ENCODE measurements at places on chromosomes 6 and 20.

GRCh38 chr6:123925842-123926399, 122.3 kb downstream of the NKAIN2 start:
- DNase-seq, result no peak
- no peaks in the 10 kb centered on the region for H3K36me3 ChIP-seq
- no peak overlapping the region for H3K4me3 ChIP-seq
- H3K4me1 ChIP-seq, result no peaks in the 10 kb centered on the region
- no peaks in the 10 kb centered on the region for H3K27me3 ChIP-seq

DNA sequence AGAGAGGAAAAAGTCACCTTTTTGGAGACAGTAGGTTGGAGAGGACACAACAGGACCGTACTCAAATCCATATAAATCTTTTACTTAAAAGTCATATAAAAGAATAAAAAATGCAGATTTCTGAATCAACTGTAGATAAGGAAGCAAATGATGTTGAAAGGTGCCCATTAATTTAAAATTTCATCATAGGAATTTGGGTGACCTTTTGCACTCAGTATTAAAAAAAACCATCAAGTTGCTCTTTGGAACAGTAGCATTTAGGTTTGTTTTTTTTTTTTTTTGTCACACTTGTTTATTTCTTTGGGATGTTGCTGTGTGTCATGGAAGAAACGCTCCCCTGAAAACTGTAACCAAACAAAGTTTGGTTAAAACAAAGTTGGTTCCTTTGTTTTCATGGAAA, 20.9 kb upstream of the LRRN4 start:
- no peaks in the 10 kb centered on the region for H3K36me3 ChIP-seq
- peaks cover 16% of the 10 kb centered on the region for H3K27me3 ChIP-seq
- no peak for DNase-seq
- H3K27ac ChIP-seq, result no peak overlapping the region
- H3K4me1 ChIP-seq, result peaks cover 5% of the 10 kb centered on the region

DNA sequence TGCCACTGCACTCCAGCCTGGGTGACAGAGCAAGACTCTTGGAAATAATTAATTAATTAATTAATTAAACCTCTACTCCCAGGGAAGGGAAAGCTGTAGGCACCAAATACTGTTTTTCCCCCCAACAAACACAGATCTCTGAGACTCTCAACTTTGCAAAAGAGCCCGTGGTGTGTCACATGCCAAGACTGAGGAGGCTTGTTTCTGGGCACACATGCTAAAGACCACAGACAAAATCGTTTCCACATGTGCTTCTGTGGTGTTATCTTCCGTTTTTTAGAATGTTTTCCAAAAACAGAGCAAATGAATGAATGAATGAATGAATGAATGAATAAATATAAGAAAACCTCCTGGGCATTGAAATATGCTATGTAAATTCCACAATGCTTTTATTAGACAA, 55.6 kb upstream of the ATXN1 start:
- DNase-seq, result no peak
- peaks cover 2% of the 10 kb centered on the region for H3K36me3 ChIP-seq
- H3K4me1 ChIP-seq, result no peaks in the 10 kb centered on the region

DNA sequence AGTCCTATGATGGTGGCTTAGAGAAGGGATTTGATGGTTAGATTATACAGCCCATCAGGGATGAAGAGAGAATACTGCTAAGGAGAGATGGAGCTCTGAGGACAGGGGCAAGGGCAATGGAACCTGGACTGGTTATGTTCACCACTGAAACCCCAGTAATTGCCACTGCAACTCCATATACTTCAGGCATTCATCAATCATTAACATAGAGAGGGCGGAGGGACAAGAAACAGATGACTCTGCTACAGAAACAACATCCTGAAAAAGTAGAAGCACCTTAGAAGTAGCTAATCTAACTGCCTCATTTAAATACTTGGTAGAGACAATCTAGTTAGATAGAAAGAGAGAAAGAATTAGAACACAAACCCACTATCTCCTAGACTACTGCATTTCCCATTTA, 89.8 kb downstream of the MDN1 start:
- no peak overlapping the region for H3K4me3 ChIP-seq
- no peak overlapping the region for H3K27ac ChIP-seq
- no peaks in the 10 kb centered on the region for H3K4me1 ChIP-seq
- peaks cover 58% of the 10 kb centered on the region for H3K36me3 ChIP-seq

GRCh38 chr6:89485320-89485719, 52.4 kb downstream of the ANKRD6 start:
- no peak for DNase-seq
- no peak overlapping the region for H3K4me3 ChIP-seq
- no peaks in the 10 kb centered on the region for H3K36me3 ChIP-seq
- H3K4me1 ChIP-seq, result no peaks in the 10 kb centered on the region
- H3K27me3 ChIP-seq, result peaks cover 7% of the 10 kb centered on the region

- no peaks in the 10 kb centered on the region for H3K36me3 ChIP-seq
- no peak for DNase-seq
- peaks cover 29% of the 10 kb centered on the region for H3K27me3 ChIP-seq
- H3K4me3 ChIP-seq, result no peak overlapping the region
- H3K27ac ChIP-seq, result no peak overlapping the region
Measured at GRCh38 chr6:1063671-1064355, 248.1 kb upstream of the FOXQ1 start.

GRCh38 chr6:53822401-53823125, 27.8 kb downstream of the LRRC1 start:
- no peak overlapping the region for H3K4me3 ChIP-seq
- H3K27ac ChIP-seq, result no peak overlapping the region
- DNase-seq, result no peak
- no peaks in the 10 kb centered on the region for H3K27me3 ChIP-seq
- no peaks in the 10 kb centered on the region for H3K4me1 ChIP-seq

DNA sequence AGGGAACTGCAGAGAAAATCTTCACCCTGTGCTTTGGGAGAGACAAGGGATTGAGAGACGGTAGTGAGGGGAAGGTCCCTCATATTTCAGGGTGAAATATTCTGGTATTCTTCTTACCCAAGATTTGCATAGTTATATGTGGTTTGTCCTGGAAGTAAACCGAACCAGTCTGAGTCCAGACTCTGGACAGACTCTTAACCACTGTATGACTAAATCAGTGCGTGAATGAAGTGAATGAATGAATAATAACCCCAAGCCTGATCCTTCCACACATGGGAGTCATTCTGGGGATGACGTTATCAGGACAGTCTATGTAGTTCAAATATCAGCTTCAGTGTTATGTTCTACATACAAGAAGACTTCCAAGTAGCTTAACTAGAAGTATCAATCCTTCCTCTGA, 690.7 kb downstream of the KIF16B start:
- no peak for DNase-seq
- no peak overlapping the region for H3K27ac ChIP-seq
- no peaks in the 10 kb centered on the region for H3K36me3 ChIP-seq
- no peak overlapping the region for H3K4me3 ChIP-seq
- no peaks in the 10 kb centered on the region for H3K27me3 ChIP-seq

DNA sequence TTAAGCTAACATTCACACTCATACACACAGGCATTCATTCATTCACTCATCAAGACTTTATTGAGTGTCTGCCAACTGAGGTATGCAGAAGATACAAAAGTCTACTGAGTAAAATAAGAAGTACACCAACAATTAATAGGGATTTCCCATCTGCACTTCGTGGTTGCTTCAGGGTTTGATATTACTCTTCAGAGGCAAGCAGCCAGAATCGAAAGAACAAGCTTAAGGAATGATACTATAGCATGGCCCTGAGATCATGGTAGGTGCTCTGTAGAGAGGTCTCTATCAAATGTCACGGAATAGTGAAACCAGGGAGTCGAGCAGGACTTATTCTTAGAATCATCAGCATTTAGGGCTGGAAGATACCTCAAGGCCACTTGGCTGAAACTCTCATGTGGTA, 135.4 kb downstream of the NRN1 start:
- H3K4me3 ChIP-seq, result no peak overlapping the region
- peaks cover 27% of the 10 kb centered on the region for H3K4me1 ChIP-seq
- no peak for DNase-seq
- H3K27ac ChIP-seq, result no peak overlapping the region
- H3K36me3 ChIP-seq, result peaks cover 2% of the 10 kb centered on the region
